Activated CD4-positive, alpha-beta T cell treated with anti-CD3 and anti-CD28 coated beads, Interleukin-2, amount 10 ng/mL, durations not matched to agents 24 days and 14 days (primary cell): ENCODE measurements at places on chromosomes 6 and 20. TPM values are rescaled to one million over a fixed set of nuclear protein-coding genes. Genes with fewer than 3 reads are reported as not detected.

DNA sequence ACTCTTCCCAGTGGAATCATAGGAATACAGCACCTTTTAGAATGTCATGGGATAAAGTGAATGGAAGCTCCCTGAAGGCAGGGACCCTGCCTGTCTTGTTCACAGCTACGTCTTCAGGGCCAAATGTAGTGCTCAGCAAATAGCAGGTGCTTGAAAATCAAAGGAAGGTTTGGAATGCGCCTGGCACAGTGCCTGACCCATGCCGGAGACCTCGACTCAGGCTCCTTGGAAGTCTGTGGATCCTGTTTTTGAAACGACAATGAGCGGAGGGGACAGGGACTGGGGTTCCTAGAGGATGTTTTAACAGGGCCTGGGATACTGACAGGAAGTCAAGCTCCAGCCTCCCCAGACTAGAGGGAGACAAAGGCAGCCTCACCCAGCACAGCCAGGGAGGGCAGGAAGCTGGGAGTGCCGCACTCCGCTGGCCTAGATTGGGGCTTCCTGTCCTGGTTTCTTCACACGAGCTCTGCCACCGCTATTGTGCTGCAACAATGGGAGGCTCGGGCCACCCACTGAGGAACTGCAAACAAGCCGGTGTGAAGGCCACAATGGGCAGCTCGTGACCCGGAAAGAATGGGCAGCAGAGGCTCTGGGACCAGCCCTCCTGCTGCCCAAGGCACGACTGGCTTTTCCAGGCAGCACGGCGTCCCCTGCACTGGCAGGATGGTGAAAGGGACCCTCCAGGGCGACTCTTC, 76.7 kb downstream of the PREX1 start:
- H3K27ac ChIP-seq, result peak overlapping the region; percentile 82
- peaks cover 43% of the 10 kb centered on the region for H3K36me3 ChIP-seq
- DNase-seq, result peak; percentile 82
- no peaks in the 10 kb centered on the region for H3K27me3 ChIP-seq
- peaks cover 55% of the 10 kb centered on the region for H3K4me1 ChIP-seq
- H3K4me3 ChIP-seq, result peak overlapping the region; percentile 58

GRCh38 chr6:29994826-29995225, 52.5 kb downstream of the HLA-A start:
- H3K36me3 ChIP-seq, result no peaks in the 10 kb centered on the region
- no peak for DNase-seq
- no peak overlapping the region for H3K4me3 ChIP-seq
- no peak overlapping the region for H3K27ac ChIP-seq
- H3K4me1 ChIP-seq, result peaks cover 3% of the 10 kb centered on the region

DNA sequence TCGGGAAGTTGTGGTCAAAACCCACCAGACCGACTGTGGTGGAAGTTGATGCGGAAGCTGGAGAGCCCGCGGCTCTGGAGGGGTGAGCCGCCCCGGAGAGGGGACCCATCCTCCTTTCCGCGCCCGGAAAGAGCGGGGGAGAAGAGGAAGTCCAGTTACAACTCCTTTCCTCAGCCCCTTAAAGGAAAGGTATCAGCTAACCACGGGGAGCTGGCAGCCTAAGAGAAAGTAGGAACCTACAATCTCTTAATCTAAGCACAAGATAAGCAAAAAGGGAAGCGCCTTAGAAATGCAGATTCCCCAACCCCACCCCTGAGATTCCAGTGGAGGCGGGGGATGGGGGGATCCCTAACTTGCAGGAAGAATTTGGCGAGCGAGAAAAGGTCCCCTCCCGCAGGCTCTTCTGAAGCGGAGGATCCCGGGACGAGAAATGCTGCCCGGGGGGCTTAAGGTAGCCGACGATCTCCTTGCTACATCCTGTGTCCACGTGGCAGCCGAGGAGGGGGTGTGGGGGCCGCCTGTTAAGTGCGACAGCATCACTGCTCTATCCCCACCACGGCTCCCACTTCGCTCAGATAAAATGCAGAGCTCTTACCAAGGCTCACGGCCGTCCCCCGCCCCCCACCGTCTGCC, 87.5 kb downstream of the ZFP64 start:
- peak overlapping the region; percentile 72 for H3K4me3 ChIP-seq
- DNase-seq, result no peak
- H3K27ac ChIP-seq, result no peak overlapping the region
- no peaks in the 10 kb centered on the region for H3K36me3 ChIP-seq
- H3K4me1 ChIP-seq, result peaks cover 13% of the 10 kb centered on the region

- peaks cover 2% of the 10 kb centered on the region for H3K36me3 ChIP-seq
- peak overlapping the region; percentile 91 for H3K27ac ChIP-seq
- peak overlapping the region; percentile 96 for H3K4me3 ChIP-seq
- peaks cover 15% of the 10 kb centered on the region for H3K4me1 ChIP-seq
- H3K27me3 ChIP-seq, result no peaks in the 10 kb centered on the region
Observed at GRCh38 chr6:99393366-99393697, 663 bp downstream of the COQ3 start.

DNA sequence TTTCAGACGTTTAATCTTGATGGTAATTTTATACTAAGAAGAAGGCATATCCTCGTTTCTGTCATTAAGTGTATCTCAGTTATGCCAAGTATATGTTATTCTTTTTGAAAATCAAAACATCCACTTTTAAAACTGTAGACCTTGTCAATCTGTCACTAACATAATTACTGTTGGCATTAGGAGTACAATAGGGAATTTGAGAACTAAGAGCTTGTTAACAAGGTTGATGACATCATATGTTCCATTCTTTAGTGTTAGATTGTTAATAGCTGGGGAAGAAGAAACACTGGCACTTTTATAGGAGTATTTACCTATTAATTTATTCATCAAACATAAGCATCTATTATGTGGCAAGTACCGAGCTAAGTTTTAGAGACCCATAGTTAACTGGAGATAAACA, 76.2 kb downstream of the MAP3K4 start:
- H3K36me3 ChIP-seq, result no peaks in the 10 kb centered on the region
- no peak overlapping the region for H3K27ac ChIP-seq
- no peak for DNase-seq
- no peak overlapping the region for H3K4me3 ChIP-seq
- H3K27me3 ChIP-seq, result no peaks in the 10 kb centered on the region

DNA sequence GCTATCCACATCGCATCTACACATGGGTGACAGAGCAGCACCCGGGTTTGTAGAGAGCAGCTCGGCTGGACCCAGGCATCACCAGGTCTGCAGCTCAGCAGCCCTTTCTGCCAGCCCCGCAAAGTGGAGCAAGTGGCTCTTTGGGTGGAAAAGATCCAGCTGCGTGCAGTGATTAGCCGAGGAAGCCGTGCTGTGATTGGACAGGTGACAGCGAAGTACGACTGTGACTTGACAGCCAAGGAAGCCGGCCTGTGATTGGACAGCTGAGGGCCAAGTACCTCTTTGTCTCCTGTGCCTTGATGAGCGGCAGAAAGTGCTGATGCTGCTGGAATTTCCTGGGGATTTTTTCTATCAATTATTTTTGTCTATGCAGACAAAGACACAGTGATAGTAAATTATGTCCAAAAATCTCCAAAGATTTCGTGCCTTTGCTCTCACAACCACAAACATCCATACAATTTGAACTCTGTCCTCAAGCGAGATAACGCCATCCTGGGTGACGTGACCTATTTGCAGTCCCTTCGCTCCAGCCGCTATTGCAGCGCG, 62.3 kb upstream of the GPR31 start:
- H3K27me3 ChIP-seq, result peaks cover 6% of the 10 kb centered on the region
- H3K36me3 ChIP-seq, result no peaks in the 10 kb centered on the region
- no peaks in the 10 kb centered on the region for H3K4me1 ChIP-seq
- no peak overlapping the region for H3K27ac ChIP-seq

- no peak overlapping the region for H3K4me3 ChIP-seq
- DNase-seq, result no peak
- no peaks in the 10 kb centered on the region for H3K36me3 ChIP-seq
Observed at GRCh38 chr6:131937226-131937625, 13.9 kb downstream of the CCN2 start.

DNA sequence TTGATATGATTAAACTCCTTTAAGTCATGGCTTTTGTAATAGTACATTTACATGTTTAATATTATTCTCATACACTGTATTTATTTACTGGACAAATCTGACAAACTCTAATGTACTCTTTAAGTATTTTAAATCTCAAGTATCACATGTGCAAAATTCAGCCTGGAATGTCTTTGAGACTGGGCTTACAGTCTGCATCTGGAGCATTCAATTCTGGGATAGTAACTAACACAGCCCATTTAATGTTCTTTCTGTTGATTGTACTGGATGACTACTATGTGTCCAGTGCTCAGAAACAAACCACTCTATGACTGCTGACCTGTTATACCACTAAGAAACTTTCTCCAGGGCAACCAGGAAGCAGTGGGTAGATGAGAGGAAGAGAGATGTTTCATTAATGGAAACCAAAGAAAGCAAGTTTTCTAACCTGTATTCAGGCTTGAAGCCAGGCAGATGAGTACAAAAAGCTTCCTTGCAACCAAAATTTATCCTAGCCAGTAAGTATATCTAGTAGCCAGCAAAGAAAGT, 26.8 kb downstream of the FBXL4 start:
- H3K4me3 ChIP-seq, result no peak overlapping the region
- H3K27ac ChIP-seq, result no peak overlapping the region
- H3K4me1 ChIP-seq, result peaks cover 8% of the 10 kb centered on the region
- no peaks in the 10 kb centered on the region for H3K27me3 ChIP-seq
- peaks cover 12% of the 10 kb centered on the region for H3K36me3 ChIP-seq

DNA sequence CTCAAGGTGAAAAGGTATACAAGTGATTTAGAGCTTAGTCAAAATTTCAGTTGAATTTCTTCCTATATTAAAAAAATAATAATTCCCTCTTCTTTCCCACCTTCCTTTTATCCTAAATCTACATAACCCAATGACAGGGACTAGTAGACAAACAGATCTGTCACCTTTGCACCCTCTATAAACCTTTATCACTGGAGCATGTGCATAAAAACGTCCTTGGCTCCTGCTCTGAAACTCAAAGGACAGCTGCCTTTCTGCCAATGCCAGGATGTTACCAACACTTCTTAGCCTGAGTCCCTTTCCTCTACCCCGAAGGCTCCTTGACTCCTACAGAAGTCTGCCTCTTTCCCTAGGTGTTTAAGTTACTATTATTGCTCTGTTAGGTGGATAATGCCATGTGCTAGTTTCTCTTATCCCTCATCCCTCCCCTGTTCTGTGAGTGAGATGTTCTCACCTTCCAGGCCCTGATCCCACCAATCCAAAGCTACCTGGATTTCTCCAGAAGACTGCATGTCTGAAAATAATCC, 4.3 kb downstream of the CLVS2 start:
- no peaks in the 10 kb centered on the region for H3K36me3 ChIP-seq
- H3K4me3 ChIP-seq, result no peak overlapping the region
- H3K4me1 ChIP-seq, result no peaks in the 10 kb centered on the region
- no peak for DNase-seq
- peaks cover 29% of the 10 kb centered on the region for H3K27me3 ChIP-seq

GRCh38 chr6:138396709-138397108, 7.3 kb upstream of the HEBP2 start:
- H3K27ac ChIP-seq, result no peak overlapping the region
- peaks cover 3% of the 10 kb centered on the region for H3K4me1 ChIP-seq
- DNase-seq, result no peak
- H3K27me3 ChIP-seq, result peaks cover 14% of the 10 kb centered on the region

Gene CDH26
- total RNA-seq, result 0.47 and 0.71 TPM in 2 replicates

Gene RPS18
- 3,200 and 3,212 TPM in 2 replicates for total RNA-seq

Gene ISM1
- 5.3 and 5.4 TPM in 2 replicates for total RNA-seq

Gene HAO1
- total RNA-seq, result not detected in 2 replicates

Gene NRSN1
- not detected in 2 replicates for total RNA-seq

Gene MTFR2
- total RNA-seq, result 24.4 and 24.6 TPM in 2 replicates
